ENCODE measurements at places on chromosomes 6 and 20.

DNA sequence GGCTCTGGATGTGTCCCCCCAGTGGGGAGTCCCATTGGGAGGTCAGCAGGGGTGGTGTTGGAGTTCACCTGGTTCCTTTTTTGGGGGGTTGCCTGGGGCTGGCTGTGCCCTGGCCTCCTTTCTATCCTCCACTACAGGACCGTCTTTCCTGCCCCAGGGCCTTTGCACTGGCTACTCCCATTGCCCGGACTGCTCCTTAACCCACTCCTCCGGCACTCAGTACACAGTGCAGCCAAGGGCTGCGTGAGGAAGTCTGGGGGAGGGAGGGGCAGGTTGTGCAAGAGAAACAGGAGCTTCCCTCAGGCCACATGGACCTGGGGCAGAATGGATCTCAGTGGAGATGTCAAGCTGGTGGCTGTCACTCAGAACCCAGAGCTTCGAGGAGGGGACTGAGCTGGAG lies 429.3 kb upstream of the SULF2 start:
- no peak for DNase-seq

DNA sequence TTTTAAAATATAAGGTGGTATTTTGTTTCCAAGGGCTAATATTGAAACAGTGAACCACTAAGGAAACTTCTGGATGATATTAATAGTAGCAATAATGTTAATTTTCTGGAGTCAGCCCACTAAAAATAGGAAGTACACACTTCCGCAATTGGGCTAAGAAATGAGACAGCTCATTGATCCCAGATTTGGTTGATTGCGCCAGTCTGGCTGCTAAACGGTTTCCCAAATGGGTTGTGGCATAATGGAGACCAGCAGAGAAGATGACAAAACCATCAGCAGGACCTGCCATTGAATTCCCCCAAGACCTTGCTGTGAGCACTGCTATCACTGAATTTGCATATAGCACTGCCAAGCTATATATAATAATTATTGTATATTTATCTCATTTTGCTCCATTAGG lies 71.2 kb upstream of the SGK1 start:
- no peak for DNase-seq

DNA sequence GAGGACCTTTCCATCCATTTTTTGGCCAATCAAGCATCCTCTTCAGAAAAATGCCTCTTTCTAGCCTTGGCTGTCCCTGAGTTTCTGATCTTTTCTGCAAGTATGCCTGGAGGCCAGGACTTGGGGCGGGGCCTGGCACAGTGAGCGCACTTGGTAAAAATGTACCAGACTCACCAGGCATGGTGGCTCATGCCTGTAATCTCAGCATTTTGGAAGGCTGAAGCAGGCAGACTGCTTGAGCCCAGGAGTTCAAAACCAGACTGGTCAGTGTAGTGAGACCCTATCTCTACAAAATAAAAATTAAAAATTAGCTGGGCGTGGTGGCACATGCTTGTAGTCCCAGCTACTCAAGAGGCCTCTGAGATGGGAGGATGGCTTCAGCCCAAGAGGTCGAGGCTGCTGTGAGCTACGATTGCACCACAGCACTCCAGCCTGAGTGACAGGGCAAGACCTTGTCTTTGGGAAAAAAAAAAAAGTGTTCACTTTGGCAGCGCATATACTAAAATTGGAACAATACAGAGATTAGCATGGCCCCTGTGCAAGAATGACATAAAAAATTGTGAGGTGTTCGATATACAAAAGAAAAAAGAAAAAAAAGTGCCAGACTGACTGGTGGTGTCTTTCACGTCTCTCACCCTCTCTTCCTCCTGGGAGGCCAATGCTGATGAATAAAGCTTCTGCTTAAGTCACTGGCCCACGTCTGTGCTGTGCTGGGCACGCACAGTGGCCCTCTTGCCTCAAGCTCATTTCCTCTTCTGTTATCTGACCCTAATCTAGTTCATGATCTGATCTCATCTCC lies 18.1 kb upstream of the SLC9A8 start:
- no peak for DNase-seq

DNA sequence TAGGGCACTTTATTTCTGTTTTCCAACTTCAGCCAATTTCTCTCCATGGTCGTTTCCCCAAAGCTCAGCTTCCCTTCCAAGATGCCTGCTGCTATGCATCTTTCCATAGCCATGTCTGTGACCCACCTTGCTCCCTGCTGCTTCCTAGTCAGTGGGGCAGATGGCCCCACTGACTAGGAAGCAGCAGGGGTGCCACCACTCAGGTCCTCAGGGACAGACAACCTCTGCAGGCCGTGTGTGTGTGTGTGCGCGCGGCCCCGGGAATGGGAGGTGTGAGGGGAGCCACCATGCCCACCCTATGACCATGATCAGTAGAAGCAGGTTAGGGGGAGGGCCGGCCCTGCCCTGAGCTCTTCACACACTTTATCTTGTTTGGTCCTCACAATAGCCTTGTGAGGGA lies 2.7 kb upstream of the IP6K3 start:
- DNase-seq, result no peak

DNA sequence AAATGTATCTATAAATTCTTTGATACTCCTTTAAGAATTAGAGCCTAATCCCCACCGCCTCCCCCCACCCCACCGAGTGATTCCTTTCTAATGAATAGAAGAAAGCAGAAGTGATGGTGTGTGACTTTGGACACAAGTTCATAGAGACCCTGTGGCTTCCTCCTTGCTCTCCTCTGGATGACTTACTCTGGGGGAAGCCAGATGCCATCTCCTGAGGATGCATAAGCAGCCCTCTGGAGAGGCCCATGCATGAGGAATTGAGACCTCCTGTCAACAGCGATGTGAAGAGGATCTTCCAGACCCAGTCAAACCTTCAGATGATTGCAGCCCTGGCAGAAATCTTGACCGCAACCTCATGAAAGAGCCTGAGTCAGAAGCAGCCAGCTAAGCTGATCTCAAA lies 21.1 kb downstream of the AHCY start:
- DNase-seq, result no peak

Measured in Karpas-422 (cell line).